ENCODE measurements at places on chromosomes 16 and 17. TPM values are rescaled to one million over a fixed set of nuclear protein-coding genes. Genes with fewer than 3 reads are reported as not detected.

GRIN2C gene
- total RNA-seq, result not detected

GRCh38 chr16:46713634-46714033 lies 24.2 kb downstream of the ORC6 start:
- DNase-seq, result no peak

DNA sequence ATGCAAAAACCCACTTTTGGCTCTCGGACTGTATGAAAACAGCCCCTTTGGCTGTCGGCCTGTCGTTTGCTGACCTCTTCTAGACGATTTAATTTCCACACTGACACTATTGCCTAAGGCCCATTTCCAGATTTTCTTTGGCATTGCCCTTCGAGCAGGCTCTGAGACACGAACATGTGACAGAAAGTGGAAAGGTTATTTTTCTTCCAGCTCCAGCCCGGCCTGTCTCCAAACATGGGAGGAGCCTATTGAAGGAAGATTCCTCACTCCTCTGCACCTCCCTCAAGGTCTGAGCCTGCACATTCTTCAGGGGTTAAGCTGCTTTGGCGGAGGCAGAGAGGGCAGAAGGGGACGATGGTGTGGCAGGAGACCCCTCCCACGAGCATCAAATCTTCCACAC lies 85.9 kb upstream of the FOXF1 start:
- no peak for DNase-seq

DNA sequence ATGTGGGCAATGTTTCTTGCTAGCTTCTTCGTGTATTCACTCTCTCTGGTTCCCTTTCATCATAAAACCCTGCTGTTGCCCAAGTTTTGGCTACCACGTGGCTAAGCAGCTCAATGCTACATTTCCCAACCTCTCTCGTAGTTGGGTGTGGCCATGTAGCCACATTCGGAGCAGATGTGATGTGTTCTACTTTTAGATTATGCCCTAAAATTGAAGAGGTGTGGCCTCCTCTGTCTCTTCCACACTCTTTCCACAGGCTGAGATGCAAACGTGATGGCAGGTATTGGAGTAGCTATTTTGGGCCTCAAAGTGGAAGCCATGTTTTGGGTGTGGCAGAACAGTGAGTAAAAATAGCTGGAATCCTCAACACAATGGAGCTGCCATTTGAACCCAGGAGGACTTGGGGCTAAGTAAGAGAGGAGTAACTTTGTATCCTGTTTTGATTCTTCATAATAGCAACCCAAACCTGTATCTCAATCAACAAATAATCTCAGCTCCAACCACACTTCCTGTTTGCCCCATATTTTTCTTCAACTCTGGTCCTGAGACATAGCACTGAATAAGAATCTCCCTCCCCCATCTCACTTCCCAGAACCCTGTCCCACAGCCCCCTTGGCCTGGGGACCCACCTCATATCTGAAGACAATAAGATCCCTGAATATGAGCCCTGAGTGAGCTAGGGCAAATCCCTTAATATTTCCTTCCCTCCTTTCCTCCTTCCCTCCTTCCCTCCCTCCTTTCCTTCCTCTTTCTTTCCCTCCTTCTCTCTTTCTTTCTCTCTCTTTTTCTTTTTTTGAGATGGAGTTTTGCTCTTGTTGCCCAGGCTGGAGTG lies 4.0 kb downstream of the NUPR1 start:
- no peak for DNase-seq

DNA sequence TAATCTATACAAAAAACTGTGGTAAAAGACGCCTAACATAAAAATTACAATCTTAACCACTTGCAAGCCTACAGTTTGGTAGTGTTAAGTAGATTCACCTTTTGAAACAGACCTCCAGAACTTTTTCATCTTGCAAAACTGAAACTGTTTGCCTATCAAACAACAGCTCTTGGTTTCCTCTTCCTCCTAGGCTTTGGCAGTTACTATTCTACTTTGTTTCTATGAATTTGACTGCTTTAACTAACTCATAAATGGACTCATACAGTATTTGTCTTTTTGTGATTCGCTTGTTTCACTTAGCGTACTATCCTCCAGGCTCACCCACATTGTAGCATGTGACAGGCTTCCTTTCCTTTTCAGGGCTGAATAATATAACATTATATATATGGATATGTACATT lies 97.0 kb downstream of the PRKCA start:
- no peak for DNase-seq

GRCh38 chr16:57192146-57192545 lies 6.0 kb downstream of the RSPRY1 start:
- DNase-seq, result no peak

NFATC3 gene
- total RNA-seq, result 115 TPM

KRT40 gene
- not detected for total RNA-seq

ELMO3 gene
- 9.6 TPM for total RNA-seq

DNA sequence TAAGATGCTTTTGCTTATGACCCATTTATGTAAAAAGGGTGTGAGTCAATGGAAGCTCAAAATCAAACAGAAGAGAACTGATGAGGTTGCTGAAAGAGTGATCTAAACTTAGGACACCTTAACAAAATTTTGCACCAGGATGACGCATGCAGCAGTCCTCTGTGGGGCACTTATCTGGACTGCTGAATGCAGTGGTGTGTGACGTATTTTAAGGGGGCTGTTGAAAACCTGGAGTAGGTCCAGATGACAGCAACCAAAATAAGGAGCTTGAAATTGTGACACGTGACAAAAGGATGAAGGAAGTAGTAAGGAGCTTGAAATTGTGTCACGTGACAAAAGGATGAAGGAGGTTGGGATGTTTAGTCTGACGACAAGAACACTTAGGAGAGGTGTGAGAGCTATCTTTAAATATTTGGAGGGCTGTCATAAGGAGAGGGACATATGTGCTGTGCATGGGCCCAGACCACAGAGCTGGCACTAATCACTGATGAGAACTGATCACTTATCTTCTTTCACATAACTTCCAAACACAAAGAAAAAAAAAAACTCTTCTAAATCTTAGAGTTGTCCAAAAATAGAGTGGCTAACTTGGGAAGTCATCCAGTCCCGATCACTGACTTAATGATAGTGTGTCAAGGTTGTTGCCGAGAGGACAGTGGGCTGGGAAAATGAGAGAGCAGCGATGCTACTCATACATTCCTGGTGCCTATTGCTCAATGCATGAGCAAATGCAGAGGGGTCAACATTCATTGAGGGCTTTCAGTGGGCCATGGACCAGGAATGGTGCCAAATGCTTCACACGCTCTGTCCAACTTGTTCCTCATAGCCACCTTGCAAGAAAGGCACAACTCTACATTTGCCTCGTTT lies 264.2 kb upstream of the ZFHX3 start:
- DNase-seq, result no peak

GRCh38 chr16:88880226-88881006 lies 14.0 kb upstream of the PABPN1L start:
- DNase-seq, result no peak

DNA sequence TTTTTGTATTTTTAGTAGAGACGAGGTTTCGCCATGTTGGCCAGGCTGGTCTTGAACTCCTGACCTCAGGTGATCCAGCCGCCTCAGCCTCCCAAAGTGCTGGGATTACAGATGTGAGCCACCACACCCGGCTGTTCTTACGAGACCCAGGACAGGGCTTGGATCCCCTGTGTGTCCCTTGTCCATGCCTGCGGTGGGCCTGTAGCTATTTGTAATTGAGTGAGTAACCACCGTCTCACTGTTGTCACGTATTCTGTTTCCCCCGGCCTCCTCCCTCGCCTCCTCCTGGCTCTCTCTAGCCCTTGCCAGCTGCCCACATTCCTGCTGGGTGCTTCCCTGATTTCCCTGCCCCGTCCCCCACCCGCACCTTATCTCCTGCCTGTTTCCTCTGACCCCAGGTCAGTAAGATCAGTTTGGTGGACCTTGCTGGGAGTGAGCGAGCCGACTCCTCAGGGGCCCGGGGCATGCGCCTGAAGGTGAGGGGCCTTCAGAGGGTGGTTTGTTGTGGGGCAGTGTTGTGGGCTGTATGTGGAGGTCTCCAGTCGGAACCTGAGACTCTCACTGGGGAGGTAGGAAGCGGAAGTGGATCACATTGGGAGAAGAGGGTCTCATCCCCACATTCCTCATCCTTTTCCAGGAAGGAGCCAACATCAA lies 5.6 kb downstream of the KIF1C start:
- DNase-seq, result no peak

DNA sequence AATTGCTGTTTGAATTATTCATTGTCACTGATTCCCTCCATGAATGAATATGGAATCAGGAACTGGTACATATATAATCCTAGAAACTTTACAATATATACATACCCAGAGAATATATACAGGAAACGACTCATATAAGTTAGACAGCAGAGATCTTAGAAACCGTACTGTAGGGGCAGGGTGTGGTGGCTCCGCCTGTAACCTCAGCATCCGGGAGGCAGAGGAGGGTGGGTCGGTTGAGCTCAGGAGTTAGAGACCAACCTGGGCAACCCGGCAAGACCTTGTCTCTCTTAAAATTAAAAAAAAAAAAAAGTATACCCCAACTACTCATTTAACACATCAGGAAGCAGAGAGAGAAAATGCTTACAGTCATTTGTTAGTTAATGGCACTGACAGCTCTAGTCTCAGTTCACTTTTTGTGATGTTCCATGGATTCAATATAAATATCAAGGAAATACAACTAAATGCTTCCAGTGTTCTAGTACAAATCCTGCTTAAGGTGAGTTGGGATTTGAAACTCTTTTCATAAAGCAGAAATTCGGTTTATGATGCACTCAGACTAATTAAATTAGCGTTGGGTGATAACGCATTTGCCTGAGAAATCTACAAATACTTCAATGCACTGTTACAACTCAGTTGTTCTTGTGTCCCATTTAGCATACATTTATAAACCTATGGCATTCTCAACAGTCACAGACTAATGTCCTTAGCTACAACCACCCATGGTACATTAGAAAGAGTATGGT lies 5.6 kb downstream of the GLG1 start:
- peak; percentile 36 for DNase-seq

DNA sequence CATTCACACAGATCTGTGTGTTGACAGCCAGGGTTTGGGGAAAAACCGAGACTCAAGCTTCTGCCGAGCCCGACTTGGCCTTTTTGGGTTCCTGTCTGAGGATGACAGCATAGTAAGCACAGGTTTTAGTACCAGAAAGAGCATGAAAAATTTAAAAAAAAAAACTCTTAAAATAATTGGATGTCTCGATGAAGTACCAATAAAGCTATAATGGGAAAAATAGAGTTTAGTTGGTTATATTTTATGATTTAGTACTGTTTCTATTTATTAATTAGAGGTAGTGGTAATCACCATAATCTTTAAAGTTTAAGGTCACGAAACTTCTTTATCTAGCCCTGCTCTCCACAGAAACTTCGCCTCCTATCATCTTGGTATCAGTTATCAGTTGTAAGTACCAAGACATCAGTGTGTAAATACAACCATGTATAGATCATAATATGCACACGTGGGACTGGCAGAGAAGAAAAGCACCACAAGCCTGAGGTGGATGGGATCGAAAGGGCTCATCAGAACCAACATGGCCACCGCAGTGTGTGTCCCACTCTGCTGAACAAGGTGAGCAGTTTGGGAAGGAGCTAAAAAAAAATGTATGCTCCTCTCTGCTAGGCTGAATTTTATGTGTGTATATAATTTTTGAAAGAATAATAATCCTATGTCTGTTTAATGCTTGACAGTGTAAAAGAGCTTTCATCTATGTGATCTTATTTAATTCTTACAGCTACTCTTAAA lies 14.4 kb upstream of the EEF2K start:
- no peak for DNase-seq

- DNase-seq, result no peak
Measured at GRCh38 chr17:58416937-58417299, 416 bp downstream of the RNF43 start.

SLC38A7 gene
- 23.9 TPM for total RNA-seq

DNA sequence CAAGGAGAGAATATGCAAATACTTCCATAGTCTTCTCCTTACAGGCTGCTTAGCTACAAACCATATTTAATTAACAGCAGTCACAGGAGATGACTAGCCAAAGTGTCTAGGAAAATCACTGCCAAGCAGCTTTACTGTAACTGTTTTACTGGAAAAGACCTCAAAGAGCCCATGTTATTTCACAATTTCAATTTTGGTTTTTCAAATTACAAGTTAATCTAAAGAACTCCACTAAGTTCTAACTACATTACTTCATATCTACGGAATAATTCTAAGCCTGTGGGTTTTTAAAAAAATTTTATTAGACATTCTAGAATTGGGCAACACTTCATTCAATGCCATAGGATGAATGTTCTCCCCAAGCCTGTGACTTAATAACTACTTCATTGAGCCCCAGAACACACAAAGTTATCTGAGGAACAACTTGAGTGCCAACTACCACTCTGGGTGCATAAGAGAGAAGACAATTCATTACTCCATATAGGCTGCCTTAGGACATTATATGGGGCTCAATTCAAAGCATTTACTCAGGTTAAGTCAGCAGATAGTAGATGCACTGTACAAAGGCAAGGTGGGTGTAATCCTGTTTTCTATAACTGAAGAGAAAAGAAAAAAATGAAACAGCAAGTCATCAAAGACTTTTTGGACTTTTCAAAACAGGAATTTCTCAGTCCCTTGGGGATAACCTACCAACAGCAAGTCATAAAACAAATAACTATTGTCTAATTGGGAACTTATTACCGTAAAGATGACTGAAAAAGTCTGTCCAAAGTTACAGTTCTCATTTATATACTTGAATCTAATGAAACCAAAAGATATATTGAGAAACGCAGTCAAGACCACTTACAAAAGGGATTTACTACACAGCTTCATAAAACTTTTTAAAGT lies 33.0 kb downstream of the STAT3 start:
- no peak for DNase-seq

MT1A gene
- not detected for total RNA-seq

DNA sequence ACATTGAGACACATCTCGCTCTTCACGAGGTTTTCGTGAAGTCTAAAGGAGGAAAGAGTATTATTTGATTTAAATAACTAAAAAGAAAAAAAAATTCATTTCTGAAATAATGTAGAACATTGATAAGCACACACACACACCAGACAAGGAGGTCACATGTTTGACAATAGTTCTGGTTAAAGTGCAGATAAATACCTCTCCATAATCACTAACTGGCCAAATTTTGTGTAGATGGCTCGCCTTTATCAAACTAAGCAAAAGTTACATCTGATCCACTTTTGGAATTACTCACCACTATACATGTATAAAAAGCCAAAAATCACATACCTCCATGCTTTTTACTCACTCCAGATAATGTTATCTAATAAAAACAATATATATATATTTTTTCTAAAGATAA lies 106.5 kb downstream of the NCOR1 start:
- DNase-seq, result no peak

DNA sequence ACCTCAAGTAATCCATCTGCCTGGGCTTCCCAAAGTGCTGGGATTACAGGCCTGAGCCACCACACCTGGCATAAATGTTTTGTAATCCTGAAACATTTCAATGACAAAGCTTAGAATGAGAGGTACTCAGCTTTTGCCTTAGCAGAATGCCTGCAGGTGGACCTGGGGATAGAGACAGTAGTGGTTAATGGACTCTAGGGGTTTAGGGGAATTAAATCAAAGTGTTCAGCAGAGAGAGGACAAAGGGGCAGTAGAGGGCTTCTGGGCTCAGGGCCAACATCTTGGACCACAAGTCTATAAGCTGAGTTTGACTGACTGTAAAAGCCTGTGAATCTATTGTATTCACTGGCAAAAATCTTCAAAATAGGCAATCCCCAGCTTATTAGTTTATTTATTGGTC lies 36.0 kb upstream of the MED13 start:
- no peak for DNase-seq

CCL1 gene
- total RNA-seq, result not detected

GRCh38 chr16:88681709-88682451 lies 4.4 kb downstream of the SNAI3 start:
- peak; percentile 91 for DNase-seq

SLC47A1 gene
- not detected for total RNA-seq

All from B cell (primary cell).